ENCODE measurements at places on chromosomes 16 and 17.
A peak's percentile ranks its signal among the peaks of the same experiment; 100 is the strongest.

GRCh38 chr17:82939621-82940135 is 99.9 kb upstream of the ZNF750 start:
- no peak for DNase-seq

- no peak for DNase-seq
Observed at GRCh38 chr17:74274709-74275340, 791 bp downstream of the DNAI2 start.

DNA sequence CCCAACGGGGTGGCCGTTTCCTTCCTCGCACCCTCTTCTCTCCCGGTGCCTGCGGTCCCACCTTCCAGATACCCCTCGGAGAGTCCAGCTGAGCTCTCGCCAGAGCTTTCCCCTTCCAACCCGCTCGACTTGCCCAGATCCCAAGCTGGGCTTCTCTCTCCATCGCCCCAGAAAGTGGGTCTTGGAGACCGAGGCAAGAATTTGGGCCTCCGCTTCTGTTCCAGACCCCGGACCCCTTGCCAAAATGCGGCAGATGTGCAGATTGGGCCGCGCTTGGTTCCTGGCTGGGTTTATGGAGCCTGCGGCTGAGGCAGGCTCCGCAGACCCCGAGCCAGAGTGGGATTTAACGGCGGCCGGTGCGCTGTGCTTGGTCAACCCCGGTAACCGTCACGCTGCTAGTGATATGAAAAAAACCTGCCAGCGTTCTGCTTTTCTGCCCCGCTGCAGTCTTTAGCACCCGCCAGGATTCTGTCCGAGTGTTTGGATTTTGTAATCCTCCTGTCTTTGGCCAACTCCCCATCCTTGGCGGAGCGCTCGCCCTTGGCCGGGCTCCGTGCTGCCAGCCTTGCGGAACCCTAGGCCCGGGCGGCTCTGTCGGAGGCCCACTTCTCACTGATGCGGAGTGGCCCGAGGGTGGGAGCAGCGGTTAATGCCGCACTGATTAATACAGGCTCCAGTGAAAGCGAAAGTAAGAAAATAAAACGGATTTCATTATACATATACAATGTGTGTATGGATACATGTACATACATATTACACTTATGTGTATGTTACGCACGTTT is 754 bp upstream of the SLFN11 start:
- DNase-seq = peak; percentile 25

- no peak for DNase-seq
Observed at GRCh38 chr17:50462446-50462845, 6.2 kb downstream of the CHAD start.

DNA sequence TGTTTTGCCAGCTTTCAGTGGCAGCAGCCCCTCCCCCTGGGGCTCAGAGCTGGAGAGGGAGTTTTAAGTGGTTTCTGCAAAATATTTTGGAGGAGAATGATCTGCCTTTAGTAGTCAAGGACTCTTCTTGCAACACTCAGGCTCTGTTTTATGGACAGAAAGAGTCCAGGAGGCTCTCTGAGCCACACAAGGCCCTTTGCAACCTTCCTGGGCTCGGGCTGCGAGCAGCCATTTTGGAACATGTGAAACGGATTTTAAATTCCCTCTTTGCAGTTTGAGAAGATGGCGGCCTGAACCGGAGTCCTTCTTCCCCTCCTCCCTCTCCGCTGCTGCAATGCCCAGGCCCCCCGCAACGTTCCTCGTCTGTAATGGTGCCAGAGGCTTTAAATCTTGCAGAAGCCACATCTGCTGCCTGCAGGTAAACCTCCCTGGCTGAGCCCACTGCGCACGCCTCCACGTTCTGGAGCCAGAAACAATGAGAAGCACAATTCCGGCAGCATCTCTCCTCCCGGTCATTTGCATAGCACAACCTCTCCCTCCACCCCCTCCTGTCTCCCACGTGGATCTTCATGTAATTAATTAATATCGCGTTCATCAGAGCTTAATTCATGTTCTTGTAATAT is 386.1 kb downstream of the SEC14L1 start:
- DNase-seq = no peak

DNA sequence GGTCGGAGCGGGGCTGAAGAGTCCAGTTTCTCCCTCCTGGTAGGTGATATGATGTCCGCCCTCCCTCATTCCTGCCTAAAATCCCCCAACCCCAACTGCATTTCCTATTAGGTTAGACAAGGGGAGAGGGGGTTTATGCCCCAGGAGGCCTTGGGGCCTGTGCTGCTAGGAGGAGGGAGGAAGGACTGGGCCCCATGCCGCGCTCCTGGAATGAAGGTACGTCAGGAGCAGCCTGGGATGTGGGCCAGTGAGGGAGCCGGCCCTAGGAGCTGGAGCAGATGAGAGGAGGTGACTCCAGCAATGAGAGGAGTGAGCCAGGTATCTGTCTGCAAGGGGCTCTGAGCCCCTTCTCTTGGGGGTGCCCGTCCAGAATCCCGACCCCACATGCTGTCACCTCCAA is 46.9 kb upstream of the CDC42EP4 start:
- no peak for DNase-seq

GRCh38 chr17:15220785-15221184 is 44.3 kb downstream of the PMP22 start:
- DNase-seq = peak; percentile 28

DNA sequence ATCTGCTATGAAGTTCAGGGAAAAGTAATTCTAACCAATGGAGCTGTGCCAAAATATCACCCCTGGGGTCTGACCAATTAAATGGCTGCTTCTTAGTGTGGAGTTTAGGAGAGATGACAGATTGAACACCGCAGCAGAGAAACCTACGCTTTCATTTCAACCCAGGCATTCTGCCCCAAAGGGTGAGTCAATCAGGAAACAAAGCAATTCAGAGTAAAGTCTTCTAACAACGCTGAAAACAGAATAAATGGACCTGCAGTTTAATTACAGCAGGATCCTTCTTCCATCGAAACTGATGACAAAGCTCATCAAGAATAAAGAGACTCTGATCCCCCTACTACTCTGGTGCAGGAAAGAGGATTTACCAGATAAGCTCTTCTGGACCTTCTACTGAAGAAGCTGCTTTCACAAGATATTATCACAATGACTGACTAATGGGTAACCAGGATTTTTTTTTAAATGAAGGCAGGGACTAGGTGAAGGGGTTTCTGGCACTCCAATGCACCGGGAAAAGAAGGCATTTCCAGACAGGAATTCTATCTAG is 16.7 kb downstream of the RFFL start:
- peak; percentile 8 for DNase-seq

DNA sequence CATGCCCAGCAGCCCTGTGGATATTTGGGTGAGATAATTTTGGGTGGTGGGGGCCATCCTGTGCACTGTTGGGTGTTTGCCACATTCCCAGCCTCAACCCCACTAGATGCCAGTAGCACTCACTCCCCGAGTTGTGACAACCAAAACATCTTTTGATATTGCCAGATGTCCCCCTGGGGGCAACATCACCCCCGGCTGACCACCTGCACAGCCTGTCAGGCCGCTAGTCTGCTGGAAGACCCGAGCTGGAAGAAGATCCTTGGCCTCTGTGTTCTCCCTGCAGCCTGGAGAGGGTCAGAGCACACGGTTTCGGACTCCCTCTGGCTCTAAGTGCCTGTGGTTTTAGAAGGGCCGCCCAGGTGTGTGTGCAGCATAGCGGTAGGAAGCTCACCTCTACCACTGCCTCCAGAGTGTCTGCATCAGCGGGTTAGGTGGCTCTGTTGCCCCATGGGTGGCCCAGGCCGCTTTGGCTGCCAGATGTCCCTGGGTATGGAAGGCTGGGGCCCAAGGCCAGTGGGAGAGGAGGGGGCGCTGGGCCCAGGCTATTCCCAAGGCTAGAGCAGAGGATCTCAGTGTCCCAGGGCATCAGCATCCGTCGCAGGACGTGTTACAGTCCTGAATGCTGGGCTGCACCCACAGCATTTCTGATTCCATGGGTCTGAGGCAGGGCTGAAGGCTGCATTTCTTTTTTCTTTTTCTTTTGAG is 195.8 kb upstream of the GSE1 start:
- DNase-seq = no peak

- no peak for DNase-seq
Observed at GRCh38 chr16:56828647-56829046, 36.4 kb upstream of the SLC12A3 start.

GRCh38 chr17:38604479-38605403 is 1.0 kb downstream of the SRCIN1 start:
- DNase-seq = no peak

GRCh38 chr17:82217530-82218204 is 5.0 kb upstream of the CCDC57 start:
- peak; percentile 68 for DNase-seq

- DNase-seq = no peak
Observed at GRCh38 chr17:61816538-61816937, 46.8 kb downstream of the BRIP1 start.

GRCh38 chr16:19168371-19169081 is 486 bp downstream of the SYT17 start:
- DNase-seq = no peak

DNA sequence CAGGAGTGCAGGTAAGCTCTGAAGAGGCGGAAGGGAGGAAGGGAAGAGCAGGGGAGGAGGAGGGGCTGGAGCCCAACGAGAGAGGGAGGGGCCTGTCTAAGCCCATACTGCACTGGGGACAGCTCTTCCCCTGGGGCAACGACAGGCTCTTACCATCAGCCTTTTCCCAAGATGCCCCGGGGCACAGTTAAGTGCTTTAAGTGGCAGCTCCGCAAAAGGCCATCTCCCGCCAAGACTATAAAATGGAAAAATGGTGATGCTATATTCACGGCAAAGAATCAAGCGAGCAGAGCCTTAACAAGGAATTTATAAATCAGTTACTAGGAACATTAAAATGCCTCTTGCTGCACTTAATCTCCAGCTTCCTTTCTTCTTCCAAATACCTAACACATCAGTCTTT is 110.2 kb upstream of the NLRP1 start:
- no peak for DNase-seq

DNA sequence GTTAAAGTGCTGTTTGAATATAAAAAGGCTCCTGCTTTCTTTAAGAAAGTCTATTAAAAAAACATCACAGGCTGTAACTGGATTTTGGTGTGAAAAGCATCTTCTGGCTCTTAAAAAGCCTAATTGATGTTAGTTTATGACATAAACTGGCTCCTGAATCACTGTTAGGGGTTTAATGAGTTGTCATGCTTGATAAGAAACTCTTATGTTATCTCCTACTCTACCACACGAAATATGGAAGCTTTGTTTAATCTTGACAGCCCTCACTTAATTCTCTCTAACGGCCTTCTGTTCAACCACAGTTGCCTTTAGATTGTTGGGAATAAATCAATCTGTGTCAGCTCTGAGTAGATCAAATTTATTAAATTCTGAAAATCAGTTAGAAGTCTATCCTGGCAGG is 51.5 kb downstream of the CPPED1 start:
- no peak for DNase-seq

- no peak for DNase-seq
Observed at GRCh38 chr17:58918884-58919283, 163.2 kb downstream of the PPM1E start.

DNA sequence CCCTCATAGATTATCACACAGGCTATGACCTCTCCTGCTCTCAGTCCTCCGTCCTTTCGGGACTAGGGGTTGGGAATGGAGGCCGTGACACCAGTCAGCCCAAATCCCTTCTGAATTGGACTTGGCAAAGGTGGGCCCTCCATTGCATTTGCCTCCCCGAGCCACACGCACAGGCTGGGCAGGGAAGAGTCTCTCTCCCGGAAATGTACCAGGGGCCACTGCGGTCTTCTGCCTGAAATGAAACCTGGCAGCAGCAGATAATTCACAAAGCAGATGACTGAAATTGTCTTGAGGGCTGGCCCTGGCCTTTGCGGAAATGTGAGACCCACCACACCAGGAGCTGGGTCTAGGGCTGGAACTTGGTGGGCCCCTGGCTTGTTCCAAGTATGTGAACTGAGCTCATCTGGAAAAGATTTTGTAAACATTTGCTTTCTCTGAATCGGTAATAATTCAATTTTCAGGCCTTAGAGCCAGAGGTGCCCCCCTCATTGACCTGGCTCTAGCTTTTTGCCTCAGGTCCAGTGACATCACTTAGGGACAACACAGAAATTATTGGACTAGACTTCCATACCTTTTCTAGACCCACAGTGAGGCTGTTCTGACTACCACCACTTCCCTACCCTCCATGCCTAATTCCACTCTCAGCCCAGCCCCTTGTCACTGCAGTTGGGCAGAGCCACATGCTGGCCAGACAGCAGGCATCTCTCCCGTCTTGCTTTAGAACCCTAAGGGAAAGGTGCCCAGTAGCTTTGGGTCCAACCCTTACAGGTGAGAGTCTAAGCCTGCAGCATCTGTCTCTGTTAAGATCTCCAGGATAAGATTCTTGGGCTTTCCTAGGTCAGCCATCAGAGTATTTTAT is 75.2 kb downstream of the CCDC182 start:
- DNase-seq = no peak

DNA sequence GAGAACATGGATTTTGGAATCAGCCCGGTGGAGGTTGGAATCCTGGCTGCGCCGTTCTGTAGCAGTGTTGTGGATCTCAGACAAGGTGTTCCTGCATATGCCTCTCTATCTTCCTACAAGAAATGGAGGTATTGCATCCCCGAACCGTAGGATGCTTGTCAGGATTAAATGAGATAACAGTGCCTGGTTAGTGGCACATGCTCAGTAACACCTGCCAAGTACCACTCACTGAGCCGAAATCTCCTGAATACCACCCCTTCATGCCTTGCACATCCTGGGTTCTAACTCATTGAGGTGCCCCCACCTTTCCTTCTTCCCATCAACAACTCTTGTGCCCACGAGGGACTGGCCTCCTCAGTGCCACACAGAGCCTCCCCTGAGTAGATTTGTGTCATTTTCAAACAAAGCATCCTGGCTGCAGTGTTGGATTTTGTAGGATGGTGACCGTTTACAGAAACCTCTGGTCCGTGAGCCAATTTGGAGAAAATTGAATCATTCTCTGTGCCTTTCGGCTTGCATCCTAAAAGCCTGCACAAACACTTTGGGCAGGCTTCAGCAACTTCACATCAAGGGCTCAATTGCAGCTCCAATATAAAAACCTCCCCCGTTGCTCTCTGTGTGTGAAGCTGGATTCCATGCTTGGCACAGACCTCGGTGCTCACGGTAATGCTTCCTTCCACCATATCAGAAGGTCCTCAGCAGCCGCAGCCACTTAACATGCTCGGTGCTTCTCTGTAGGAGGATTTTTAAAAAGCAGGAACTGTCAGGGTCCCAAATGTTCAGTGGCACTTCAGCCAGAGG is 84.2 kb downstream of the WWOX start:
- DNase-seq = no peak

DNA sequence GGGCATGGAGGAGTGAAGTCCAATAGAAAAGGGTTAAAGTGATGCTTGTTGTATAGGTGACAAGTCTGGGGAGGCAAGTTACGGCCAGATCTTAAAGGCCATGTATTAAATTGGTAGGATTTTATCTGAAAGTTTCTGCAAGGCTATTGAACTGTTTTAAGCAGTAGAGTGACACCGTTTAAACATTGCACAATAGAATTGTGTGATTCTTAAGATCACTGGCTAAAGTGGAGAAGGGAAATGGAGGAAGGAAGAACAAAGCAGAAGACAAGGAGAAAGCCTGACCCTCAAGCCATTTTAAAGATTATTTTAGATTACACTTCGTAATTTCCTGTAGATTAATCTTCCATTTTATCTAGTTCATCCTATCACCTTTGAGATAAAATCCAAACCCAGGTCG is 5.6 kb upstream of the MPHOSPH6 start:
- DNase-seq = no peak
